Foreskin fibroblast (primary cell): ENCODE measurements at places on chromosomes 5 and 9.

GRCh38 chr9:98593354-98594253 lies 115.1 kb downstream of the GABBR2 start:
- no peak for DNase-seq

GRCh38 chr9:68947842-68948569 lies 65.9 kb downstream of the PRKACG start:
- DNase-seq: no peak

DNA sequence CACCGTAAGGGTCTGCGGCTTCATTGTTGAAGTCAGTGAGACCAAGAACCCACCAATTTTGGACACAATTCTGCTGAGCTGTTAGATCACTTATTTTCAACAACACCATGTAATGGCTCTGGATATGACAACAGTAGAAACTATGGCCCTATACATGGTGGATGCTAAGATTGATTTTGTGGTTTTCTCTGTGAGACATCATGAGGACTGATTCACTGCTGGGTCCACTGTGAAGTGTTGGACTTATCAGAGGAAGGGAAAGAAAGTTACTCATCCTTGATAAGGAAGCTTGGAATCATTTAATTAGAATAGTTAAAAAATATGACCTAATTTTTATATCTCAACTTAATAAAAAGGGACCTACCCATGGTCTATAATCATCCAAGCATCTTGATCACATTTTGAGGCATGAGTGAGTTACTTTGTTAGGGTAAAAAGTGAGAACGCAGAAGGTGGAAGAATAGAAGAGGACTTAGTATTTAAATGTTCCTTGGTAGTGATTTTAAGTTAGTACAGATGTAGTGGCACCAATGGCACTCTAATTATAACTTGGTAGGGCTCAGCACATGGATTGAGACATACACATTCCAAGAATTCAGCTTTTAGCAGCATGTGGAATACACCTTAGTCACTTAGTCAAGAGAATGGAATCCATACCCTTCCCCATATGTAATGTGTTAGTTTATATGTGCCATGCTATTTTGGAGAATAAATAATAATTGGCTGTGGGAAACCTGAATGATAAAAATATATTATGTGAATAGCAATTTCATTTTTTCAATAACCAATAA lies 123.5 kb upstream of the CD180 start:
- no peak for DNase-seq

GRCh38 chr9:96048104-96048955 lies 172.8 kb downstream of the ERCC6L2 start:
- no peak for DNase-seq

- no peak for DNase-seq
Measured at GRCh38 chr9:91483189-91483691, 59.6 kb upstream of the NFIL3 start.

- DNase-seq: no peak
Measured at GRCh38 chr5:29853711-29854220, 1339.7 kb upstream of the CDH6 start.

DNA sequence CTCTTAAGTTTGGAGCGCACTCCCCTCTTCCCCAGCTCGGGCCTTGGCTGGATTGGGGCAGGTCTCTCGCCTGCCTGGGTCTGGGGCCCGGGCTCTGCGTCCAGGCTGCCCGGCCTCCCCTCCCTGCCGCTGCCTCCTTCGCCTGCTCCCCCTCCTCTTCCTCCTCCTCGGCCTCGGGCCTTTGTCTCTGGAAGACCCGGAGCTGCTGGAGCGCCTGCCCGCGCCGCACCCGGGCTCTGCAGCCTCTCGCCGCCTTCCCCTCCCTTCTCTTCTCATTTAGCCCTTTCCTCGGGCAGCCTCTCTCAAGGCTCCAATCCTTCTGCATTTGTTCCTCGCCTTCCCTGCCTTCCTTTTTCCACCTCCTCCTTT lies 218.5 kb downstream of the C9orf50 start:
- DNase-seq: no peak

DNA sequence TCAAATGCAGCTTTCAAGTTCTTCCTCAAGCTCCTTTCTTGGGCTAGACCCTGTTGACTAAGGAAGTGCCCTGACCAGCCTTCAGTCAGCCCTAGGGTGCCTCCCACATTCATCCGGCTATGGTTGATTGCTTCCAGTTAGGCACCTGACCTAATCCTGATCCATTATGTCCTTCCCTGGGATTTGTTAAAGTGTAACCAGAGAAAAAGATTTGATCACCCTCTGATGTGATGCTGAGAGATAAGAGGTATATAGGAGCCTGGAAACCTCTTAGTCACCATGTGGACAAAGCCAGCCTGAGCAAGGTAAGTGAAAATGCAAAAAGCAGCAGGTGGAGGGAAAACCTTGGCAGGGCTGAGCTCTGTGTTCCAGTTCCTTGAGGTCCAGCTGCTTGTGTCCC lies 178.8 kb upstream of the ERCC6L2 start:
- no peak for DNase-seq

DNA sequence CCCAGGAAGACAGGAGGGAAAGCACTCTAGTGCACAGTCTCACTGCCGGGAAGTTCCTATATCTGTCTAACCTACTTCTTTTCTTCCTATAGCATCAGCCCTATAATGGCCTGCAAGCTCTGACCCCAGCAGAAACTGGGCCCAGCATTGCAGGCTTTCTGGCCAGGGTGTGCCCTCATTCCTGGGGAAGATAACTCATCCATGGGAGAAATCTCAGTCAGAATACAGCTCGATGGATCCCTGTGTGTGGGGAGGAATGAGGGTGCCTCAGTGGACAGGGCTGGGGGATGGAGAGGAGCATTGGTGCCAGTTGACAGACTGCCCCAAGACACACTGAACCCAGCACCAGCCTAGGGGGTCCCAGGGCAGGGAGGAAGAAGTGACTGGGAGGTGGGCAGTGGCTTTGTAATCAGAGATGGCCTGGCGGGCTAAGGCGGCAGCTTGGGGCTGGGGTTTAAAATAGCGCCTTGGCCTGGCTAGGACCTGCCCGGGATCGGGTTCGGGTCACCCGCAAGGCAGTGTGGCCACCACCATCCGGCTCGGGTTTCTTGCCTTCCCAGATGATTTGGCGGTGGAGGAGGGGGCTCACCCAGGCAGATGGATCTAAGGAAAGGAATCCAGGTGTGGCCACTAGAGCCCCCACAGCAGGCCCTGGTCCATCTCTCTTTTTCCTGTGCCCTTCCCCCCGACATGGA lies 7.6 kb upstream of the CXXC5 start:
- peak; percentile 44 for DNase-seq

GRCh38 chr9:72454871-72455491 lies 66.4 kb upstream of the TMC1 start:
- DNase-seq: peak; percentile 28

DNA sequence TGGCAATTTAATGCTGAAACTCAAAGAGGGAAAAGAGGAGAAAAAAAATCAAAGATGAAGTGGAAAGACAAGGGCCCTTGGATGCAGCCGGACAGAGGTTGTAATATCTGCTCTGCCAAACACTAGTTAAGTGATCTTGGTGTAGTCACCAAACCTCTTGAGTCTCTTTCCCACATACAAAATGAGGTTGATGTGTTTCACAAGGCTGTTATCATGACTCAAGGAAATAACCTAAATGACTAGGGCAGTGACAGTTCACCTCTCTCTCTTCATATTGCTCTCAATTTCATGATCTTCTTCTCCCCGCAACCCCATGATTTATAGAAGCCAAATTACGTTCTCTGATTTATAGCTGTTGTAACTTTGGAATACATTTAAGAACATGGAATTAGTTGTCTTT lies 44.9 kb downstream of the PIK3R1 start:
- no peak for DNase-seq

DNA sequence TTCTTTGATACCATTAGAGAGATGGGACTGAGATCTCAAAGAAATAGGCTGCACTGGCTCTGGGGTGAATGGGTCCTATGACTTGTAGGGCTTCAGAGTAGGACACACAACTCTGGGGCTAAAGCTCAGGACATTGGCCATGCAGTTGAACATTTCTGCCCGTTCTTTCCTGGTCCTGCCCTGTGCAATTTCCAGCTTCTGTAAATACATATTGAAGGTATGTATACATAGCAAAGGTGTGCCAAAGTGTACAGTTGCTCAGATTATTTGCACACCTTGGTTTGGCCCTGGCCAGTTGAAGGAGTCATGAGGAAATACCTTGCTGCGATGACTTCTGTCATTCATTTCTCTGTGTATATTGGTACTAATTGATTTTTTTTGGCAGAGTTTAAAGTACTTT lies 52.8 kb upstream of the TAF11L2 start:
- DNase-seq: no peak

DNA sequence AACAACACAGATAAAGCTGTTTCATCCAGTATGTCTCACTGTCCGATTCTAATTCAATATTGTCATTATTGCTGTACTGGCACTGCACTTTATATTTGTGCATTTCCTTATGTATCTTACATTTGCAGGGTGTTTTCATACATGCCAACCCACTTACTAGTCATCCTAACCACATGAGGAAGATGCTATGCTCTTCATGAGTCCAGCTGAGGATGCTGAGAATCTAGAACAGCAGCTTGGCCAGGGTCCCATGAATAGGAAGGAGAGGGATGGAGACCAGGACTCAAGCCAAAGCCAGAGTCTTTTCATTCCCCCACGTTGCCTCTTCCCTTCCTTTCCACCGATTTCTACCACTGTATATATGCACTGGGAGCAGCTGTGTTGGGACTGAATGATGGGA lies 292.8 kb upstream of the KLF4 start:
- DNase-seq: peak; percentile 81

- DNase-seq: no peak
Measured at GRCh38 chr9:135437259-135437658, 42.3 kb upstream of the PPP1R26 start.

DNA sequence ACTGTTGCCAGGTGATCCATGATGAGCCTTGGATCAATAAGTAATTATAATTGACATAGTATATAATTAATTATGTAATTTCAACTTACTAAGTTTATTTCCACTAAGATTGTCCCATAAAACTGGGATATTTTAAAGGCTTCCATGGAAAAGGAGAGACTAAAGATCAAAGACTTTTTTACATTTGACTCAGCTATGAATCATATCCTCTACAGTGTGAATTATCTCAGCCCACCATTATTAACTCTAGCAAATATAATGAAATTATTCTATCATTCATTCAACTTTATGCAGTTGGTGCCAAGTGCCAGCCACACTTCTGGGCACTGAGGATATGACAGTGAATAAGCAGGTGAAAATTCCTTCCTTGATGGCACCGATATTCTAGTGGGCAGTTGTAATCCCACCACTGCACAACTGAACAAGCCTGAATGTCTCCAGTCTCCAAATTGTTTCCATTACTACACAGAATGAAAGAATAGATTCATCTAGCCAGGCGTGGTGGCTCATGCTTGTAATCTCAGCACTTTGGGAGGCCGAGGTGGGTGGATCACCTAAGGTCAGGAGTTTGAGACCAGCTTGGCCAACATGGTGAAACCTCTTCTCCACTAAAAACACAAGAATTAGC lies 21.9 kb upstream of the TXN start:
- no peak for DNase-seq

- DNase-seq: peak; percentile 60
Measured at GRCh38 chr9:83307066-83307724, 231.0 kb downstream of the FRMD3 start.

DNA sequence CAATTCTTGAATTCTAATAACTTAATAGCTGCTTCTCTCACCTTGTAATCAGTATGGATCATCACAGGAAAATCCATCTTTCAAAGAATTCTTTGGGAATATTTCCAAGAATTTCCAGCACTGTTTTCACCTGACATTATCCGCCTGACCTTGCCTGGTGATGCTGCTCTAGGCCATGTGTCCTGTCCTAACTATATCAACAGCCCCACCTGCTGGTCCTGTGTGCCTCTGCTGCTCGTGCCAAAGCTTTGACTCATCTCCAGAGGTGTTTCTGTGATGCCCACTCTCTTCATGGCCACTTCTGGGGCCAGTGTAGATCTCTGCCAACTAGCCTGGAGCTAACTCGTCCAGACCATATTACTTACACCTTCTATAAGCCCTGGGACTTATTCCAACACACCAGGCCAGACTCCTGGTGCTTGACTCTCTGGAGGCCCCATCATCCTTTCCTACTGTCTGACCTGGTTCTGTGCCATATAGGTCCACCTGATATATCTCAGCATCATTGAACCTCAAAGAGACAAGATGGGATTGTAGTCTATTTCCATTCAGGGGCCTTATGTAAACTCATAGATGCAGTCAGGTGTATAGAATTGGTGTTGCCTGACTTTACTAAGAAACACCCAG lies 67.5 kb upstream of the CKMT2 start:
- DNase-seq: peak; percentile 52

- no peak for DNase-seq
Measured at GRCh38 chr9:130137641-130138081, 34.5 kb upstream of the NCS1 start.

- DNase-seq: no peak
Measured at GRCh38 chr9:708551-709432, 132.7 kb upstream of the DMRT1 start.

GRCh38 chr5:137515238-137515637 lies 16.1 kb upstream of the SPOCK1 start:
- DNase-seq: no peak
